ENCODE measurements at places on chromosomes 11 and 22.

DNA sequence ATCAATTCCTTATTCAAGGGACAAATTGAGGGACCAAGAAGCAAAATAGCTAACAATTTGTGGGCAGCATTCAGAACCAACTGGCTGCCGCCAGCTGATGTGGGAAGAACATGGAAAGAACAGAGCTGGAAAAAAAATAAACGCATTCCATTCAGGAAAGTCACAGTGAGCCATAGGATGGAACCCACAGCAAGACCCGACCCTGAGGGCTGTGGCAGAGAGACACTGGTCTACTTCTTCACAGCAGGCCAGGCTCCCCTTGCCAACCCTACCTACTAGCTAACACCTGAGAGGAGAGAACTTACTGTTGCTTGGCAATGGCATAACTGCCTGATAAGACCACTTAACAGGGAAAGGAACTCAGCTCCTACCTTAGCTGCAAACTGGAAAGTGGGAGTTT, 123.5 kb upstream of the APOA1 start:
- DNase-seq, result peak; percentile 58

- DNase-seq, result no peak
These were observed 47.7 kb upstream of the PPP6R3 start for GRCh38 chr11:68412593-68413475.

GRCh38 chr11:113906516-113906915, 1.9 kb downstream of the HTR3B start:
- DNase-seq, result no peak

DNA sequence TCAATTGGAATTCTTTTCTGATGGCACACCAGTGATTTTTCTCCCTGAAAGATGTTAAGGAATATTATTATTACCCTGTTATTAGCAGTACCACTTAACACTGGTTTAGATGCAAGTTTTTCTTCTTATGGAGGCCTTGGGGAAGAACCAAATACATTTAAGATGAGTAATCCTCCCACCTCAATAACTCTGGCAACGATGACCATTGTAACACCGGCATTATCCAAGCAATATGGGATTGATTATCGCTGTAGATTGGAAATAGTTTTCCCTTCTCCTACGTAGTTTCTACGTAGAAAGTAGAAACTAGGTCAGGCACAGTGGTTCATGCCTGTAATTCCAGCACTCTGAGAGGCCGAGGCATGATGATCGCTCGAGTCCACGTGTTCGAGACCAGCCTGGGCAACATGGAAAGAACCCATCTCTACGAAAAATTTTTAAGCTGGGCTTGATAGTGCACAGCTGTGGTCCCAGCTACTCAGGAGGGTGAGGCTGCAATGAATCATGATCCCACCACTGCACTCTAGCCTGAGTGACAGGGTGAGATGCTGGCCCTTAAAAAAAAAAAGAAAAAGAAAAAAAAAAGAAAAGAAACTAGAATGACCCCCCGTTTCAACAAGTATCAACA, 45.5 kb downstream of the PACSIN2 start:
- DNase-seq, result no peak

GRCh38 chr11:102414559-102414958, 38.0 kb downstream of the TMEM123 start:
- DNase-seq, result no peak

DNA sequence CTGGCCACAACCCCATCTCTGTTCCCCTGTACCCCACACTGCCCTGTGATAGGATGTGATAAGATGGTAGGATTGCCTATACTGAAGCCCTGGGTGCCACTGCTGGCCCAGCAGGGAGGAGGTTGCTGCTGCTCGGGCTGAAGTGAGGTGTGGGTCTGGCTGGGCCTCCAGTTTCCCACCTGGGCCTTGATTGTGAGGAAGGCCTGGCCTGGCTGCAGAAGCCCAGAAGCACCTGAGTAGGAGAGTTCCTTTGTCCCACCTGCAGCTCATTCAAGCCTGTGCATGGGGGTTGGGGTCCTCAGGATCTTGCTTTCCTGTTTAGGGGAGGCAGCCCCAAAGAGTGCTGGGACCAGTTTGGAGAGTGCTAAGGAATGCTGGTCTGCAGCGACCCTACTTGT, 3.3 kb downstream of the ST3GAL4 start:
- DNase-seq, result no peak

GRCh38 chr11:25615069-25615468, 716.9 kb upstream of the ANO3 start:
- DNase-seq, result no peak

DNA sequence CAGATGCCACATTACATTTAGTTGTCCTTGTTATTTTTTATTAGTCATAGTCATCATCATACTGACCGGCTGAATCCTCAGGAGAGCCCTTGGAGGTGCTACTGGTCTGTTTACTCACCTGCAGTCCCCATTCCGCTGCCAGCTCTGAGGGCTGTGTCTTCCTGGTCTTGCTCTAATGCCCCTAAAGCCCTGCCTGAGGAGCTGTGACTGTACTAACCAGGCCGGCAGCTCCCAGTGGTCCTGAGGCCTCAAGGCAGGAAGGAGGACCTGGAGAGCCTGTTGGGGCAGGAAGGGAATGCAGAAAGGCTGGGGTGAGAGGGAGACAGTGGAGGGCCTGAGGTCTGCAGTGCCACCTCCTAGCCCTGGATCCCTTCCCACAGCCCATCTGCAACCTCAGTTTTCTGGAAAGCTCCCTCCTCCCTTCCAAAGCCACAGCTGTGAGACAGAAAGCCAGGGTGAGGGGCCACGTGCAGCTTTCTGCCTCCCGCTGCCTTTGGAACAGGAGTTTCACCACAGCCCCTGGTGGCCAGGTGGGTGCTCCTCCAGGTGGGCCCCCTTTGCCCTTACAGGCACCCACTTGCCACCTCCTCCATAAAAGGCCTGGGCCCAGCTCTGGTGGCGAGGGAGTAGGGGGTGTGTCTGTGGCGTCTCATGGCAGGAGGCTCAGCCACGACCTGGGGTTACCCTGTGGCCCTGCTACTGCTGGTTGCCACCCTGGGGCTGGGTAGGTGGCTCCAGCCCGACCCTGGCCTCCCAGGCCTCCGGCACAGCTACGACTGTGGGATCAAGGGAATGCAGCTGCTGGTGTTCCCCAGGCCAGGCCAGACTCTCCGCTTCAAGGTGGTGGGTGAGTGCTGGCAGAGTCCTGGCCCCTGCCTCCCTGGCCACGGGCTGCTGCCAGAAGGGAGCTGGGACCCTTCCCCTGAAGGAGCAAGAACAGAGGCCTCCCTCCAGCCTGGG, at the start of gene ZP1:
Gene ZP1, plus strand, starts transcription at position 632 of the 960 bp plus-strand sequence. Its CDS starts 20 bp downstream, at position 652.
- no peak for DNase-seq

DNA sequence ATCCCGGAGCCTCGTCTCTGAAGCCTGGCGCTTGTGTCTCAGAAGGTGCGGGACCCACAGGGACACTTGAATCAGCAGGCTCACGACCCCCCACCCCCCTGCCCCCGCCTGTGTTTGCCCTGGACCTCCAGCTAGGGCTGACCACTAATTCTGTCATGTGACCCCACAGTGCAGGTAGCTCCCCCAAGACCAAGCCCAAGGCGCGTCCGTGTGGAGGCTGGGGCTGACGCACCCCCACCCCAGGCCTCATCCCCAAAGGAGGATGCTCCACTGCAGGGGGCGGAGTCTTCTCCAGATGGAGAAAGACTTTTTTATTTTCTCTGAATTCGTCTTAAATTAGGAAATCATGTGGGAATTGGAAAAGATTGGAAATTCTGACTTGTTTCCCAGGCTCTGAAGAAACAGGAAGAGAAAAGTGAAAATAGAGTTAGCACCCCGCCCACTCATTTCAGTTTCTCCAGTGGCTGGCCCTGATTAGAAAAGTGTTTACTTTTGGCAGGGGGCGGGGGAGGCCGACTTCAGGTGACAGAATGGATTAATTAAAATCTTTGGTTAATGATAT, 1.0 kb upstream of the RELA start:
- peak; percentile 71 for DNase-seq

- peak; percentile 98 for DNase-seq
These were observed 36.8 kb downstream of the MYH9 start for GRCh38 chr22:36350751-36351594.

- DNase-seq, result no peak
These were observed 77.3 kb upstream of the ANO5 start for GRCh38 chr11:22115470-22116029.

DNA sequence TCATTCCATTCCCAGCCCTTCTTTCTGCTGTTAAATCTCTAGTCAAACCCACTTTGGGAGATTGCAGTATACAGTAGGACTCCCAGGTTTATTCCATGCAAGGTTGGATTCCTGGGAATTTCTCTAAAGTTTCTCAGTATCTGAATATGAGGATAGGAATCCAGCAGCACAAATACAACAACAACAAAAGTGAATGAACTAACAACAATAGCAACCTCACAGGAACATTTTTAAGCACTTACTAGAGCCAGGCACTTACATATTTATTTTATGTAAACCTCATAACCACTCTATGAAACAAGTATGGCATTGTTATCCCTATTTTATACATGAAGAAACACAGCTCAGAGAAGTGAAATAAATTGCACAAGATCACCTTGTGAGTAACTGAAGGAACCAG, 1.9 kb downstream of the MMP7 start:
- no peak for DNase-seq

- no peak for DNase-seq
These were observed at the start of gene DRD4 for GRCh38 chr11:636511-637332. Gene DRD4 (plus strand): TSS chr11:637269. CDS start chr11:637305, 36 bp downstream.

DNA sequence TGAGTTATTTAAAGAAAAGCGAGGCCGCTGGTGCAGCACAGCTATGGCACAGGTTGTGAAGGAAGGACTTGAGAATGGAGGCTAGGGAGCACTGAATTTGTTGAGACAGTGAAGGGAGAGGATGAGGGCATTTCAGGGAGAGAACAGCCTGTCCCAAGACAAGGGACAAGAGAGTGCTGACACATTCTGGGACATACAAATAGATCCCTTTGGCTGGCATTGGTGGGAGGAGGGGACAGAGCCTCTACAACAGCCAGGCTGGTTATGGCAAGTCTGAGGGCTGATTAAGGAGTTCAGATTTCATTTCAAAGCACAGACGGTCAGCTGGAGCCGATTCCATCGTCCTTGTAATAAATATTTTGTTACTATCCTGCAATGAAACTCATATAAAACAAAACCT, 1.7 kb upstream of the SLC29A2 start:
- DNase-seq, result no peak

DNA sequence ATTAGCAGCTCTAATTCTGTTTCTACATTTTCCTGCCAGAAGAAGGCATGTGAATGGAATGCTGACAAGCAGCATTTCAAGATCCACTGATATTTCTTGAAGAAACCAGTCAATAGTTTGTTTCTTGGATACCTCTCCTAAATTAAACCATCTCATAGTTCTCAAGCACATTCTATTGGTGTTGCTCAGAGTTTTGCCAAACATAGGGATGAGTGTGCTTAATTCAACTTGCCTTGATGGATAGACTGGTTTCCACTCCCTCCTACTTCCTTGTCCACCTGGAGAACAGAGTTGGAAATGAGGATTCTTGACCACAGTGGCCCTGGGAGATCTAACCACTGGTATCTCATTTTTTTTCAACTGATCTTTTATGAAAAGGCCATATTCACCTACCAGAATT, 29.8 kb upstream of the DDX10 start:
- DNase-seq, result no peak

- DNase-seq, result peak; percentile 86
These were observed 4.6 kb downstream of the TRABD start for GRCh38 chr22:50190182-50190940.

DNA sequence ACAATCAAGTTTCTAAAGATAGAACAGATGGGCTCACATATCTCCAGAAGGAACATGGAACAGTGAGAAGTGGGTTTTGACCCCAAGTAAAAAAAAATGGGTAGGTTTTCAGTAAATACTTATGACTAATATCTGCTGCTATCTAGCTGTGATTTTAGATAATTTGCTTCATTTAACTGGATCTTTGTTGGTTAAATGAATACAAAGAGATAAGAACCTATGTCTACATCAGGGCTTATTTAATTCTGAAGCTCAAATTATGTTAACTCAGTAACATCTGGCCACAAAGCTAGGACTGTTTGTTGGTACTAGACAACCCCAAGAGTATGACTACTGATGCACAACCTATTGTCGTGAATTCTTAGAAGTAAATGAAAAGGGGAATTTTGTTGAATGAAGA, 144.4 kb upstream of the SESN3 start:
- no peak for DNase-seq

DNA sequence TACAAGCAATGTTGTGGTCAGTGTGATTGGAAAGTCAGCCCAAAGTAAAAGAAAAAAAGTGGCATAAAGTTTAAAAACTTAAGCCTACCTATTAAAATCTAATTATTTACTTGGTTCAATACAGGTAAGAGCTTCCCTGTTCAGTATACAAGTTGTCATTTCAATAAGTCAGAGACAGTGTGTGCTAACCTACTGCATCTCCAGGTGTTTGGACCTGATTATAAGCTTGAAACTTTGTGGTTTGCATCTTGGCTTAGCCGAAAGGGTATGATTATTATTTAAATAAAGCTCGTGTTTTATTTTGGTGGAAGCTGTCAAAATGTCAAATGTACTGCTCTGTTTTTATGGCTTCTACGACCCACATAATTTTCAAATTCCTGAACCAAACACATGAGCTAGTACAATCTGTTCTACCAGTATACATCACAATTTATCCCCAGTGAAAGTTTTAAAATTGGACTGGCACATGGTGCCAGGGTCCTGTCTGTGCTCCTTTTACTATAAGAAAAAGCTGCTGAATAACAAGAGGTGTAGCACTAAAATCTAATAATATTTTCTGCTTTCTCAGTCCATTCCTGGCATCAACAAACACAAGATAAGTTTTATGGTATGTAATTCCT, 103.9 kb upstream of the ANO3 start:
- no peak for DNase-seq

- DNase-seq, result peak; percentile 94
These were observed 1.8 kb upstream of the CARS1 start for GRCh38 chr11:3058753-3059664.

DNA sequence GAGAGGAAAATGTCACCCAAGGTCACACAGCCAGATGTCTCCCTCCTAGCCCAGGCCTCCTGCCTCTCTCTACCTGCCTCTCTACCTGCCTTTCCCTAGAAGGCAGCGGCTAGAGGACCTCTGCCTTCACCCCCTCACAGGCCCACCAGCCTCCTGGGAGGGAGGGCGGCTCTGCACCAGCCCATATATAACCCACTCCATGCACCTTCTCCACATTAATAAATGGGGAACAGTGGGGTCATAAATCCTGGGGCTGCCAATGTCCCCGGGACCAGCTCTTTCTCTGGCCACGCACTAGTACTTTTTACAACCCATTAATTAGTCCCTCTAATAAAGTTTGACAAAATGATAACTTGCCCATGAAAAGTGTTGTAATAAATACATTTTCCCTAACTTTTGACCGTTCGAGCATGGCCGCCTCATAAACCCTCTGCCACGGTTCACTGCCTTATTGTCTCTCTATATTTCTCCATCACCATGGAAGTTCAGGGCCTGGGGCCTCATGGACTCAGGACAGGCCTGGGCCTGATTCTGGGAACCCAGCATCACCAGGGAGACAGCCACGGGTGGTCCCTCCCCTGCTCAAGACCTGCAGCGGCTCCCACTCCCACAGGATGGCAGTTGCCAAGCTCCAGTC, 102.1 kb downstream of the MN1 start:
- DNase-seq, result no peak

DNA sequence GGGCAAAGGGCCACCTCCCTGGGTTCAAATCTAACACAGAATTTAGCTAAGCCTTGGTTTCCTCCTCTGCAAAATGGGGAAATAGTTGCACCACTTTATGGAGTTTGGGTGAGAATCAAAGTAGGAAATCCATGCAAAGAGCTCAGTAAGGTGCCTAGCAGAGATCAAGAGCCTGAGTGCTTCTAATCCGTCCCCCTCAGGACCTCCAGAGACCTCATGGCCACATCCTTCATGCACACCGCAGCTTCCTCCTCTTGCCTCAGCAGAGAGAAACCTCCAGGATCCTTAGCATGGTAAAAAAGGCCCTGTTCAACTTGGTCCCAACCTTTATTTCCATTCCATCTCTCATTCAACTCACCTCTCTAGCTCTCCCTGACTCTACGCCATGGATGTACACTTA, 37.8 kb upstream of the NAV2 start:
- DNase-seq, result no peak
